ENCODE measurements at places on chromosomes 3 and 15.

DNA sequence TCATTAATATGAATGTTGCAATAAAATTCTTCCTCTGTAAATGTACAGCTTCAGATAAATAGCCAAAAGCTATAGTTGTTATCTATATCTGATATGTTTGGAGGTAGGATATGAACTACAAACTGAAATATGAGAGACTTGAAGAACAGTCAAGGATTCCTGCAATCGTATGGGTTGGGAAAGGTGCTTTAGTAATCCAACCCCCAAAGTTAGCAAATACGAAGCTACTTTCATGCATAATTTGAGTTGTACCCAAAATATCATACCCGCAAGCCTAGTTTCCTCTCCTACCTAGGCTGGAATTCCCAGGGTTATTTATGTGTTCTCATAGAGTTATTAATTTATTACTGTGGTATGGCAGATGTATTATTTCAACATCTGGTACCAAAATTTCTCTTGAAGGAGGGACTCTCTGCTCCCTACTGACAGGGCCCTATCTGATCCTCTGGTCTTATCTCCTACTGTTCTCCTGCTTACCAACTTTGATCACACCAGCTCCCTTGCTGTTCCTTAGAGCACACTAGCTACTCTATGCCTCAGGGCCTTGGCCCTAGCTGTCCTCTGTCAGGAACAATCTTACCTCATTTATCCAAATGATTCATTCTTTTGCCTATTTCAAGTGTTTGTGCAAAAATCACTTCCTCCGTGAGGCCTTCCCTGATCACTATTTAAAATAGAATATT, 140.4 kb upstream of the CCDC54 start:
- no peak for DNase-seq

DNA sequence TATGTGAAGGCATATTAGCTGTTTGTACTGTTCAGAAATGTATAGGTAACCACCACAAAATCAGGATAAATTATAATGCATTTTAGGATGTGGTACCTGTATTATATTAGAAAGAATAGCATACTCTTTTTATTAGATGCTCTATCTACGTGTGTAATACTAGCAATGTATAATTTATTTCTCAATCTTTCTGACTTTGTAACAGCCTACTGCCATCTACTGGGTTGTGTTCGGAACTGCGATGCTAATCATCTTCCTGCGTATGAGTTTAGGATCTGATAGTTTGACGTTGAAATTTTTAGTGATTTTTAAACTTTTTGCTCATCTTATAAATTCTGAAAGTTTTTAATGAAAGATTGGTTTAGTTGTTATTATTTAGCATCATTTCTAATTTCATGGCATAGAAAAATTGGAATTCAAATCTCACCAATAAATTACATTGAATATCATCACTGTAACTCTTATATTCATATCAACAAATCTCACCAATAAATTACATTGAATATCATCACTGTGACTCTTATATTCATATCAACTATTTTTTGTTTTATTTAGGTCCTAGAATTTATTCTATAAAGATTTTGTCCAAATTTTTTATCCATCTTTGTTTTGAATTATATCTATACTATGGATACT, 322.7 kb upstream of the ZNF717 start:
- no peak for DNase-seq

GRCh38 chr15:22979238-22980188, 655 bp downstream of the CYFIP1 start:
- peak; percentile 47 for DNase-seq

- peak; percentile 17 for DNase-seq
Measured at GRCh38 chr3:59486520-59486919, 436.7 kb upstream of the CFAP20DC start.

DNA sequence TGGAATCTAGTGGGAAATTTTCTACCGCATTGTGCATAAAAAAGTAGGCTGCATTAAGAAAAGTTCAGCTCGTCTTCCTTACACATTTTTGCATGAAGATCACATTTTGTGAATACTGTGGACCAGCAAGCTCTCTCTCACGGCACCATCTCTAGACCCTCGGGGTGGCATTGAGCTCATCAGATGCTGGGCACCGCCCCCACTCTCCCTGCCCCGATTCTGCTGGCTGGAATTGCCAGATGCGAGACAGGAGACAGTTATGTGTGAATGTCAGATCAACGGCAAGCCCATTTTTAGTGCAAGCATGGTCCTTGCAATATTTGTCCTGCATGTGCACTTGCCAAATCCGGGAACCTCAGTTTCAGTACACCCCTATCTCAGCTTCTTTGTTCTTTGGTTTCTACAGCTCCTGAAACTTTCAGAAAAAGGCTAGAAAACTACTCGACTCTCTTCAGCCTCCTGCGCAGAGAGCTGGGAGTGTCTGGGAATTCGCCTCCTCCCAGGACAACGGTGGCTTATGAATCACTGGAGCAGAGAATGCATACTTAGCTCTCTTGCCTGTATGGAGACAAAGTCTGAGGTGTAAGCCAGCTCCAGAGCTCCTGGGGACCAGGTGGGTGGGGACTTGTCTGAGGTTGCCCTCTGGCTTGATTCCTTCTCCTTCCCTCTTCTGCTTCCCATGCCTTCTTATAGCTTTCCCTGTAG, 285.2 kb upstream of the ATP10A start:
- DNase-seq = no peak

- no peak for DNase-seq
Measured at GRCh38 chr3:42228796-42229195, 37.2 kb downstream of the CCK start.

DNA sequence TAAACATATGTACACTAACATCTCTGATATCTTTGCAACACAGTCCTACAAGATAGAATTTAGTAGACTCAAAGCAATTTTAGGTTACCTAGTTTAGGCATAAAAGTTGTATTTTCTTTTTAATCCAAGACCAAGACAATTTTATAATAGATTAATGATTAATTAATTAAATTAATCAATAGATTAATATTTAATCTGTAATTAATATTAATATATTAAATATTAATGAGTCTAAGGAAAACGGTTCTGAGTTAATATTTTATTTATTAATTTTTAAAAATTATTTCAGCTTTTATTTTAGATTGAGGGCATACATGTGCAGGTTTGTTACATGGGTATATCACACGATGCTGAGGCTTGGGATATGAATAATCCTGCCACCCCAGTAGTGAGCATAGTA, 49.0 kb downstream of the EHHADH start:
- no peak for DNase-seq

DNA sequence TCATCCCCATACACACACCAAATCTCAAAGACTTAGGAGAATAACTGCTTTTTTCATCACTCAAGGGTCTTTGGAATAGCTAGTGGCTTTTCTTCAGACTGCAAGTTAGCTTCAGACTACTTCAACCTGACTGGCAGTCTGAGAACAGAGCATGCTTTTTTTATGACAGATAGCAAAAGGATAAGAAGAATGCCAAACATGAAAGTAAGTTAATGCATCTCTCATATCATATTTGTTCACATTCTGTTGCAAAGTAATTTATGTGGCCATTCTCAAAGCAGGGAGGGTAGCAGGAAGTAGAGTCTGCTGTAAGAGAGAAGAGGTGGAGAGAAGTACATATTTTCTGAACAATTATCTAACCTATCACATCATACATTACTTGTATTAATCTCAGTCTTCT, 544.4 kb downstream of the ZPLD1 start:
- DNase-seq = no peak

- no peak for DNase-seq
Measured at GRCh38 chr15:63264688-63265293, 12.6 kb upstream of the APH1B start.

DNA sequence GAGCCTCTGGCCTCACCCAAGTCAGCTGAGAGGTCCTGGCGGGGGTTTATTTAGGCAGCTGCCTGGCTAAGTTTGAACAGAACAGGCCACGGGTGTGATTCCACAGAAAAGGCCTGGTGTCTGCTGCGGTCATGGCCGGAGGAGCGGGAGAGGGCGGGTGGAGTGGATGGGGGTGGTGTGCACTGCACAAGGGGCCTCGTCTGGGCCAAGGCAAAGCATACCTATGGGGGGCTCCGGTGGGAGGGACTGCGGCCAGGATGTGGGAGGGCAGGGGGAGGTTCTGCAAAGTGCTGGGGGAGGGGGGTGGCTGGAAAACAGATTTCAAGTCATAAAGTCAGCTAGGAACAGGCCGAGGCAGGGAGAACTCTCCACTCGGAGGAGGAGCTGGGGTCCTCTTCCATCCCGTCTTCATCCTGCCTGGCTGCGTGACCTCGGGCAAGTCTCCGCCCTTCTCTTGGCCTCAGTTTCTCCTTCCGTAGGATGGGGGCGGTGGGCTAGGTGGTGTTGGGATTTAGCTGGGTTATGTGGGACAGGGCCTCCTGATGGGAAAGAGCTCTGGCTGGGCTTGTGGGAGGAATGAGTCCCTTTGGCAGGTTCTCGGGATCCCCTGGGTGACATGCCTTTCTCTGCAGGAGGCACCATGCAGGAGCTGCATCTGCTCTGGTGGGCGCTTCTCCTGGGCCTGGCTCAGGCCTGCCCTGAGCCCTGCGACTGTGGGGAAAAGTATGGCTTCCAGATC, 878 bp downstream of the ISLR start:
- peak; percentile 35 for DNase-seq

DNA sequence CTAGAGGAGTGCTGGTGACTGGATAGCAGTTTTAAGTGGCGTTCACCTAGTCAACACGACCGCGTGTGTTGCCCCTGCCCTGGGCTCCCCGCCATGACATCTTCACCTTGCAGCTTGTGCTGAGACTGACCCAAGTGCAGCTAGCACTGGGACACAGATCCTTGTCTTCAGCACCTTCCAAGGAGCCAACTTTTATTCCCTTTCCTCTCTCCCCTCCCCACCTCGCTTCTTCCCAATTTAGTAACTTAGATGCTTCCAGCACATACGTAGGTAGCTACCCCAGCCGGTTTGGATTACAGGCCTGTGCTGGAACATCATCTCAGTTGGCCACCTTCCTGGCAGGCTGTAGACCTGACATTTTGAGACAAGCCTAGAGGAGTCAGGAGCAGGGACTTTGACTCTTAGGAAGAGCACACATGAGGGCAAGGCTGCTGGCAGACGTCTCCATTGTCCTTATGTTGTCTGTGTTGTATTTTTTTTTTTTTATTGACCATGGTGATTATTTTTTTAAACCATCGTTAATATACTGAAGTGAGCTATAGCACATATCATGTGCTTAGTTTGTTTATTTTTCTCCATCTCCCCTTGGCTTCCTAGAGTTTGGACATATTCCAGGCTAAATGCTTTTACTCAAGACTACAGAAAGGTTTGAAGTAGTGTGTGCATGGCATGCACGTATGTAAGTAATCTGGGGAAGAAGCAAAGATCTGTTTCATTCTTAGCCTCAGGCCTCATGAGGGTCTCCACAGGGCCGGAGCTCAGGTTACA, 61.1 kb downstream of the AAGAB start:
- no peak for DNase-seq

- no peak for DNase-seq
Measured at GRCh38 chr15:69084404-69085030, 70.0 kb downstream of the NOX5 start.

- DNase-seq = no peak
Measured at GRCh38 chr15:25727867-25728600, 135.1 kb downstream of the ATP10A start.

GRCh38 chr15:50808728-50809127, 43.2 kb upstream of the SPPL2A start:
- DNase-seq = no peak
